ENCODE measurements at places on chromosomes 11 and 22. TPM values are rescaled to one million over a fixed set of nuclear protein-coding genes. Genes with fewer than 3 reads are reported as not detected.
A peak's percentile ranks its signal among the peaks of the same experiment; 100 is the strongest.

DNA sequence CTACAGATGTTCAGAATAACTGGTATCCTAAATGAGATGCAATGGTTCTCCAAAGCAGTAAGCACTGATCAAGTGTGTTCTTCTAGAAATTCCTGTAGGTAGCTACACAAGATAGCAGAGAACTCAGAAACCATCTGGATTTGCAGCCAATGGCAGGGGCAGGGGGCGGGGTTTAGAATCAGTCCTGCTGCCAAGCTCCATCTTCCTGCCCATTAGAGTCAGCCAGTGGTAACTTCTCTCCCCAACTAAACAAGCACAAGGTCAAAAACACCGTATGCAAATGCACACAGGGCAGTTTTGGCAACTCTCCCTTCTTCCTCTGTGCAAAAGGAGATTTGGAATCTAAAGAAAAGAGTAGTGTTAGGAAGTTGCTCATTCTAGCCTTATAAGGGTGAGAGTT is 237.5 kb upstream of the CCDC90B start:
- no peak for DNase-seq

- DNase-seq: no peak
These were observed 4.3 kb upstream of the SBF2 start for GRCh38 chr11:10298342-10298741.

GRCh38 chr22:33472462-33473344 is 414.5 kb upstream of the SYN3 start:
- no peak for DNase-seq

DNA sequence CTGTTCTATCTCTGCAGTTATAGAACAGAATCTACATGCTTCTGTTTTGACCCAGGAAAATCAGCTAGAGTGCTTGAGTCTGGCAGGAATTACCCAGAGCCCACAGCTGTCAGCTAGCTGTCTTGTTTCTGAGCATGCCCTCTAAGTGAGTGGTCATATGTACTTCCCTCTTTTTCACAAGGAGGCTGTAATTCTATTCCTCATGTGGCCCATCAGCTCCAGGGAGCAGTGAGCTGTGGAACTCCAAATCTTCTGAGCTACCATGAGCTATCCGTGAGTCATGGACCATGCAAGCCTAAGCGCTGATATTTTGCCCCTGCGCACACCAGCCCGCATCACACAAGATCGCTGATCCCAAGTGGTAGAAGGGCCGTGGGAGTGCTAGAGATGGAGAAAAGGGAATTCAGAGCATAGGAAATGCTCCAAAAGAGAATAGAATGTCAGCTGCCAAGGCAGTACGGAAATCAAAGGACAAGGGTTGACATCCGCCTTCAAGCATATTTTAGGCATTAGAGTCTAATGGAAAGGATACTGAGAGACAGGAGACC is 5.4 kb downstream of the FJX1 start:
- DNase-seq: no peak

GRCh38 chr22:18075720-18076497 is 1.9 kb upstream of the PEX26 start:
- DNase-seq: peak; percentile 85

DNA sequence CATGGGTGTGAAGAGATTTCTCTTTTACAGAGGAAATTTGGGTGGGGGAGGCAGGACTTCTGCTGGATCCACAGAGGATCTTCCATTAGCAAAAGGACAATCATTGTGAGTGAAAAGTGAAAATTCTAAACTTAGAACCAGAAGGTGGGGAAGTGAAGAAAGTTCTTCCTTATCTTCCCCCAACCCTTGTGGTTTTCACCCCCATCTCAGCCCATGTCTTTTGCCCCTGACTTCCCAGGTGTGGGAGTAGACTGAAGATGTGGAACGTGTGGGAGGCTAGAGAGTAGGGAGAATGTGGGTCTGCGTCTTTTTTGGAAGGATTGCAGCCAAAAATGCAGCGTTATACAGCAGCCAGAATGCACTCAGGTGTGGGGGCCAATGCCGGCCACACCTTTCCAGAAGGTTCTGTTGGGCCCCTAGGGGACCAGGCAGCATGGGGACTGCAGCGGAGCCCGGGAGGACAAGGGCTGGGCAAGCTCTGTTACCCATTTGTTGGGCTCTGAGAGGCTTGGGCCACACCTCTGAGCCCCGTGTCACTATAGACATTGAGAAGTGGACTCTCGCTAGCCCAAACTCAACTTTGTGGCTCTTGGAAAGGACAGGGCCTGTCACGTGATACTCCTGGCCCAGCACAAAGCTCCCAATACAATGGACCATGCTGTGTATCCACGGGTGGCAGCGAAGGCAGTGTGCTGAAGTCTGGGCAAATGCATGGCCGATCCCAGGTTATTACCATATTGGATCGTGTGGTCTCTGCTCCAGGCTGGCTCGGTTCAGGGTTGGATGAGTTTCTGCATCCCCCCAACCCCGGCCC is 32.8 kb upstream of the LINC01488 start:
- DNase-seq: no peak

DNA sequence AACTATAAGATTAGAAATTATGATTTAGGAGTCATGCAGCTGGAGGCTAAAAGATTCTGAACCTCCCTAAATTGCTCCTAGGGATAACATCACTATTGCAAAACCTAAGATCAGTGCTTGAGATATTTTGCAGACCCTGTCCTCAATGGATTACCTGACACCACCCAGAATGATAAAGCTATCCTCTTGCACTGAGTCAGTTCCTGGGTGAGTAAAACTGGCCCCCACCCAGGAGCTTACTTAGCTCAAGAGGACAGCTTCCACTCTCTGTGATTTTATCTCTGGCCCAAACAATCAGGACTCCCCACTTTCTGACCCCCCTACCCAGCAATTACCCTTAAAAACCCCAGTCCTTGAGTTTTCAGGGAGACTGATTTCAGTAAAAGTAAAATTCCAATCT is 2074.4 kb upstream of the RAG2 start:
- DNase-seq: no peak

DNA sequence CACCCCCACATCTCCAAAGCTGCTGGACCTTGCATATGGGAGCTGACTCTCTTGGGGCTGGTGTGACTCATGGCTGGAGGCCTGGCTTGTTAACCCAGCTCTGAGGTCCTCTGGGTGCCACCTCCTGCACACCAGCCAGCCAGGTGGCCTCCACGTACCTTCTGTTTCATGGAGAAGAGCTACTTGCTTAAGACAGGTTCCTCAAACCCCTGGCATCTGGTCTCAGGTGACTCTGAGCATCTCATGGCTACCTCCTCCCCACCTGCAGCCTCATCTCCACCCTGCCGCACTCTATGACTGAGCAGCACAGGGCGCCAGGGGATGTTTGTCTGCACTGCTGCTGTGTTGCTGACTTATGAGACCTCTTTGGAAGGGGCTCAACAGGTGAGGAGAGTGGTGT is 55.7 kb downstream of the BCR start:
- DNase-seq: no peak

DNA sequence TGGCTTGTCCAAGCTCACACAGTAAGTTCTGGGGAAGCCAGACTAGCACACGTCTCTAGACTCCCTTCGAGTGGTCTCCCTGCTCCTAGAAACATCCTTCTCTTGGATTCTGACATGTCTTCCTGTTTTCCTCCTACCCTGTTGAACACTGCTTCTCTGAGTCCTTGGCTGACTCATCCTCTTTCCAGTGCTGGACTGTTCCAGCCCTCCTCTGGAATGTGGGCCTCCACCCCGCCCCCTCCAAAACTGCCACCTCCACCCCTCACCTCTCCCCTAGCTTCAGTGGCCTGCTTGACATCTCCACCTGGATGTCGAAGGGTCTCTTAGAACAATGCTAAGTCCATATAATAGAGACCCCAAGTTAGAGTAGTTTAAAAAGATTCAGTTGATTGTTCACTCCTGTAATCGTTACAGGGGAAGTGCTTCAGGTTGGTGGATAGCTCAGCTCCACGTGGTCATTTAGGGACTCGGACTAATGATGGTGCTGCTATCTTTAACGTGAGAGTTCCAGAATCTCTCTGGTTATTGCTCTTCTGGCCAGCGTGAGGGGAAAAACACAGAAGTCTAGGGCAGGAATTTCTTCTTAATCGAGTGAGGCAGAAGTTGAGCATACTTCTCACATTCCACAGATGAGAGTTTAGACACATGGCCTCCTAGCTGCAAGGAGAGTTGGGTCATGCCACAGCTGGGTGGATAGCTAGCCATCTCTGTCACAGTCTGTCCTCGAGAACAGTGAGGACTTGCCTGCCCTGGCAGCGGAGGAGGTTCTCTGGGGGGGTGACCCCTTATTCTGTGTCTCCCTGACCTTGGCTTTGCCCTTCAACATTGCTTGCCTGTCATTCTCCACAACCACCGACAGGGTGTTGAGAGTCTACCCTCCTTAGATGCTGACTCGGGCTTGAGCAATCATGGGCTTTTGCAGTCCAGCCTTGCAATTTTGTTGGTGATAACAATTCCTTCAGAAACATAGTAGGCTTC is 4.7 kb upstream of the C11orf96 start:
- DNase-seq: no peak

- DNase-seq: peak; percentile 69
These were observed 66.5 kb downstream of the BMAL1 start for GRCh38 chr11:13343931-13344717.

DNA sequence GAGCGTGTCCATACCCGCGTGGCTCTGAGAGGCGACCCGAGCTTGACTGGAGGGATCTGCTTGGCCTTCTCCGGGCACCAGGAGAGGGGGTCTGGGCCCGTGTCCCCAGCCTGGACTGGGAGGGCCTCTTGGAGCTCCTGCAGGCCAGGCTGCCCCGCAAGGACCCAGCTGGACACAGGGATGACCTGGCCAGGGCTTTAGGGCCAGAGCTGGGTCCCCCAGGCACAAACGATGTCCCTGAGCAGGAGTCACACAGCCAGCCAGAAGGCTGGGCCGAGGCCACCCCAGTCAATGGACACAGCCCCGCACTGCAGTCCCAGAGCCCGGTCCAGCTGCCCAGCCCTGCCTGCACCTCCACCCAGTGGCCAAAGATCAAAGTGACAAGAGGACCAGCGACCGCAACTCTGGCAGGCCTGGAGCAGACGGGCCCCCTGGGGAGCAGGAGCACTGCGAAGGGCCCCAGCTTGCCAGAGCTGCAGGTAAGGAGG is 38.2 kb downstream of the TRIOBP start:
- DNase-seq: no peak

DNA sequence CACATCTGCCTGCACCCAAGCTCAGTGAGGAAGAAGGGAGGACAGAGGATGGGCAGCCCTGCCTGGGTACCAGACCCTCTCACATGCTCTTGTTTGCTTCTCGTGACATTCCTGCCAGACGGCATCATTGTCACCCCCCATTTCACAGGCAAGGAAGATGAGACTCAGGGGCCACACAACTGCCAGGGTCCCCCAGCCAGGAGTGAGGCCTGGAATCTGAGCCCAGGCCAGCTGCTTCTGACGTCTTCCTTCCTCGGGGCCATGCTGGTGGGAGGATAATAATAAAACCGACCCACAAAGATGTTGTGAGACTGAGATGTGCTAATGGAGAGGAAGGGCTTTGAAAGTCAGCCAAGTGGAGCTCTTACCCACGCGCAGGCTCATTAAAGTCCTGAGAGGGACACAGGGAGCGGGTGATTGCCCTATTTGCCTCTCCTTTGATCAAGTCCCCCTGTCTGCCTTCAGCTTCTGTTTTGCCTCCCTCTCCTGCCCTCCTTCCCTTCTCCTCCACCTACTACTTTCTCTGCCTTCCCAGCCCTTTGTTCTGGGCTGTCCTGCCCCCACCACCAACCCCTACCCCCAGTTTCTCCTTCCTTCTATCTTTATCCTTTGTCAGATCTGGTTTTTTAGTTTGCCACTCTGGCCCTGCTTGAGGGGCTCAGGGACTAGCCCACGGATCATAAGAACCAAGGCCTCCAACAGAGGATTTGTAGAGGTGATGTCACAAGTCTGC is 62.7 kb downstream of the MCM5 start:
- DNase-seq: no peak

DNA sequence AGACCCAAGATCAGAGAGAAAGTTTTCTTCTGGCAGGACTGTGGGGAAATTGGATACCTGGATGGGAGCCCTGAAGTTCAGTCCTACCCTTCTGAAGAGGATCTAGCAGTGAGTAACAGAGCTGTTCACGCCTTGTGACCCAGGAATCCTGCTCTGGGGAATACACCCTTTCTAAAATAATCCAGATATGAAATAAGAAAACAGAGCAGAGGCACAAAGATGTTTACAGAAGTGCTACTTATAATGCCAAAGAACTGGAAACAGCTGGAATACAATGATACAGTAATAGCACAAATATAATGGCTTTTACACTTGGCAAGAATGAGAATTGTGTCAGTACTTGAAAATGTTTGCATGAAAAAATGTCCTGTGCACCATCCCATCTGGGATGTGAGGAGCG is 304.0 kb upstream of the NARS2 start:
- DNase-seq: no peak

The YPEL1 gene
- total RNA-seq: 4.0 TPM

The TLCD5 gene
- total RNA-seq: 22.8 TPM
